ENCODE measurements at places on chromosomes 1 and 21.
A peak's percentile ranks its signal among the peaks of the same experiment; 100 is the strongest.

- no peak for DNase-seq
Measured at GRCh38 chr1:86155807-86156565, 586 bp downstream of the COL24A1 start.

- no peak for DNase-seq
Measured at GRCh38 chr21:40095477-40095876, 228.2 kb downstream of the PCP4 start.

DNA sequence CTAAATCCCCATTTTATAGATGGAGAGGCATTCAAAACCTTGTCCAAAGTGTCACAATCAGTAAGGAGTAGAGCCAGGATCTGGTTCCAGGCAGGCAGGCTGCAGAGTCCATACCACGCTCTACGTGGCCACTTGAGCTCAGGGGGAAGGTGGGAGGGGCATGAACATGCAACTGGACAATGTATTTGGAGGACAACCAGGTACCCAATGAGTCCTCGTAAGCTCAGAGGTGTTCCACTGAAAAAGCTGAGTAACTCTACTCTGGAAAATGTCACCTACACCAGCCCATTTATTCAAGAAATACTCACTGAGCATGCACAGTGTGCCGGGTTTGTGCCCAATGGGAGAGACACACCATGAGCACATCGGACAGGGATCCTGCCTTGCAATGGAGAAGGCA is 11.2 kb upstream of the GUCA2B start:
- DNase-seq, result no peak

DNA sequence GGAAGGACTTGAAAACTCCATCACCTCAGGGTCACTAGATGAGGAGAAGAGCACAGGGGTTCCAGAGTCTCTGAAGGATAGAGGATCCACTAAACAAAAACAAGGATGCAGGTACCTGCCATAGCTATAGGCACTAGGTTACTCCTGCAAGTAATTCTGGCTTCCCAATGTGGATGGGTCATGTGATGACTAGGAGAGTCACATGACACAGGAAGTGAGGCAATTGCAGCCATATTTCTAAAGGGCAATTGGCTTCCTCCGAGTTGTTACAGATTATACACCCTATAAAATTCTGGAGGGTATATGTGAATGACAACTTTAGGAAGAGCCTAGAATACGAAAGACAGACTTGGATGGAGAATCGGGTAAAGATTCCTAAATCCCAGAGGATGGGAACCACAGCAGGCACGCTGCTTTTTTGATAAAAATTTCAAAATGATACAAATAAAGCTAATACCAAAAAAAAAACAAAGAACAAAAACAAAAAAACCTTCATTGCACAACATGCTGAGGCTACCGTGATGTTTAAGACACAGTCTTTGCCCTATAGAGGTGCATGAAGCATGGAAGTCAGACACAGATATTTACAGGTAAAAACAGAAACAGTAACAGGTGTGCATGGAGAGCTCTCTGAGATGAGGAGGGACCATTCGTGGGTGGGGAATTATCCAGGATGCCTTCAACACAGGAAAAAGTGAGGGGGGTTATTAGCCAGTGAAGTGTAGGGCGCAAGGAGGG is 10.5 kb downstream of the MTX1 start:
- no peak for DNase-seq

DNA sequence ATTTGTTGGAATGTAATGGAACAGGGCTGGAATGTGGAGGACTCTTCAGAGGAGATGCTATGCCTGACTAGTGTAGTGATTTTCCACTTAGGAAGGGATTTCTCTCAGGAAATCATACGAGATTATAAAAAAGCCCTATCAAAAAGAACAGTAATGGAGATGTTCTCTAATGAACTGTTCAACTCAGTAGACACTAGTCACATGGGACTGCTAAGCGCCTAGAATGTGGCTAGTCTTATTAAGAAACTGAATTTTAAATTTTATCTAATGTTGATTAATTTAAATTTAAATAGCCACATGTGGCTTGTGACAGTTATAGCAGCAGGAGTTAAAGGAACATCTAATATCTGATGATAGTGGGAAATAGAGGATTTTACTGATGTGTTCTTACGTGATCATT is 94.0 kb downstream of the SLC35F3 start:
- no peak for DNase-seq

GRCh38 chr21:46626975-46627501 is 8.4 kb upstream of the PRMT2 start:
- no peak for DNase-seq

- no peak for DNase-seq
Measured at GRCh38 chr1:172324761-172325160, 95.7 kb upstream of the C1orf105 start.

DNA sequence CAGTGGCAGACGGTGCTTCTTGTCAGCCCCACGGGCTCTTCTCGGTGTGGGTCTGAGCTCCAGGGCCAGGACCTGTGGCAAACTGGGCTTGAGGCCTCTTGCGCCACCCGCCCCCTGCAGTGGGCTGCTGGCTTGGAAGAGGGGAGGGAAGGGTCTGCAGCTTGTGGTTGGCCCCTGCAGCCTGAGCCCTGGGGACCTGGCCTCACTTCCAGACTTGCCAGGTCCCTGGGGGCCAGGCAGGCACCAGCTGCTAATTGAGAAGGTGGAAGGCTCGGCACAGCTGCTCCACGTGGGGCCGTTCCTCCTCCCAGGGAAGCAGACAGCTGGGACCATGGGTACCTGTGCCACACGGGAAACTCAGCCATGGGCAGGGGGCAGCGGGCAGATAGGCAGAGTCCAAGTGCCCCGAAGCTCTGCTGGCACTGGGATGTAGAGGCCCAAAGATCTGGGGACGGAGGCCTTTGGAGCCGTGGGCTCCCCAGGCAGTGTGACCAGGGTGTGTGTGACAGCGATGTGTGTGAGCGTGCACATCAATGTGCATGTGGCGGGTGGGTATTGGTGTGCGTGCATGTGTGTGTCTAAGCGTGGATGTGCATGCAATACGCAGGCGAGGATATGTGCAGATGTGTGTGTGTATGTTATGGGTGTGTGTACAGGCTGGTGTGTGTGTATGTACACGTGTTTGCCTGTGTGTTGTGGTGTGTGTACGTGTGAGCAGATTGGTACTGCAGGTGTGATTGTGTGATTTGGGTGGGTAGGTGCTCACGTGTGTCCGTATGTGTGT is 39.3 kb downstream of the TP73 start:
- peak; percentile 79 for DNase-seq

GRCh38 chr1:171196351-171196750 is 11.3 kb downstream of the FMO2 start:
- DNase-seq, result no peak

GRCh38 chr1:110024613-110025012 is 9.8 kb upstream of the STRIP1 start:
- DNase-seq, result no peak

GRCh38 chr1:190243056-190243455 is 234.6 kb downstream of the BRINP3 start:
- DNase-seq, result no peak

- no peak for DNase-seq
Measured at GRCh38 chr1:89761338-89761737, 59.5 kb upstream of the LRRC8D start.

DNA sequence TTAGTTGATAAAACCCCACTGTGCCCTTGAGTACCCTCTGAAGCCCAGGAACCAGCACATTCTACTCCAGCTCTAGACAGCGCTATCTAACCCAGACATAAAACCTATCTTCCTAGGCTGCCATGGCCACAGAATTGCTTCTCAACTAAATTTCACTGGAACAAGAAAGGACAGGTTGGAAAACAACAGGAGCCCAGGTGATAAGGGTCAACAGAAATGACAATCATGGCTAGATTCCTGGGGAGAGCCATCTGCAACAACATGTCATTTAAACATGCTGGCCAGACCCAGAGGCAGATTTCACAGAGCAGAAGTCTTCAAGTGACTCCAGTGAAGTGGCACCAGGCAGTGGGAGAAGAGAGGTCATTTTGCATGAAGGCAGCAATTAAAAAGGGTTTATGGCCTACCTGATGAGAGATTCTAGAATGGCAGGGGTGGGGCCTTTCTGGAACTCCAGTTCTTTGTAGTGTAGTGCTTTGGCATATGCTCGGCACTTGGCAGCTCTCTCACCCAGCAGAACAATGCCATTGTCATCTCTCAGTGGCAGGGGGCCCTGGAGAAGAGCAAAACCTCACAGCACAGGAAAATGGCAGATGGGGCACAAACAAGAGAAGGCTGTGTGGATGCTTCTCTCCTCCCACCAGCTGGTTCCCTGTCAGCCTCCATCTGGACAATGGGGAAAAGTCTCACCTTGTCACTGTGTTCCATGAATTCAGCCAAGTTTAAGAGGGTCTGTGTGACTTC is 9.9 kb downstream of the ANGPTL7 start:
- no peak for DNase-seq

GRCh38 chr1:179816196-179816960 is 61.2 kb downstream of the TOR1AIP2 start:
- DNase-seq, result no peak

DNA sequence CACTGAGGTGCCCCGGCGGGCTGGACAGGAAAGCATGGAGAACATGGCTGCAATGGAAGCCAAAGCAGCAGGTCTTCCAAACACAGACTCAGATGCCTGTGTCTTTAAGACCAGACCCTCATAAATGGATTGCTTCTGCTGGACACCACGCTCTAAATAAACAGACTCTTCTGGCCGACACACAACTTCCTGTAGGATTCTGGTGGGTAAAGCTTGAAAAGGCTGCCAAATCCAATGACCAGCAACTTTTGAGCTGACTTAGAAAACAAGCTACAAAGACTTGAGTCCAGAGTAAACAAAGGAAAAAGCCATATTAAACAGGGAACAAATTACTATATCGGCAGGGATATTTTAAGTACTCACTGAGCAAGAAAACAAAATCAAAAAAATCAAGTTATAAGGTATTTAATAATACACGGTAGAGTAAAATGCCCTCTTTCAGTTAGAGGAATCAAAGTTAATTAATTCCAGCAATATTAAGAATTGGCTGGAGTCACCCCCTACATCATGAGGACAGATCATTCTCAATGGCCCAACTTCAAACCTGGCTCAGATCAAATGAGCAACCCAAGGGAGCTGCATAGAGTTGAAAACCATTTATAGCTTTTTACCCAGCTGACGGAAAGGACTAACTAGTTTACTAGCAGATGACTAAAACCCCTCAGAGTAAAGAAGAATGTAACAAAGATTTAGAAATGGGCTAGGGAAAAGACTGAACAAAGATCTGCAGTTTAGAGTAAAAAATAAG is 102.4 kb downstream of the TGFBR3 start:
- DNase-seq, result no peak

DNA sequence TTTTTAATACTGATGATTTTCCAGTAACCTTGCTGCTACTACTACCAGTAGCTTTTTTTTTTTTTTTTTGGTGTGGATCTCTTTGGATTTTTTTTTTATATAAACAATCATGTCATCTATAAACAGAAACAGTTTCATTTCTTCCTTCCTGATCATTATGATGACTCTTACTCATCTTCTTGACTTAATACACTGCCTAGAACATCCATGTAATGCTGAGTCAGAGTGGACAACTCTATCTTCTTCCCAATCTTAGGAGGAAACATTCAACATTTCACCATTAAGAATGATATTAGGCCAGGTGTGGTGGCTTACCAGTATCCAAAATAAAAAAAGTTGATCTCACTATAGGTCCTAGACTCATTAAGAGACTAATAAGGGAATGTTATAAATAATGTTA is 69.1 kb downstream of the RUSC1 start:
- no peak for DNase-seq

GRCh38 chr1:151814426-151814825 is 9.2 kb upstream of the LINGO4 start:
- no peak for DNase-seq

GRCh38 chr1:155086128-155086741 is 7.6 kb downstream of the EFNA3 start:
- no peak for DNase-seq

DNA sequence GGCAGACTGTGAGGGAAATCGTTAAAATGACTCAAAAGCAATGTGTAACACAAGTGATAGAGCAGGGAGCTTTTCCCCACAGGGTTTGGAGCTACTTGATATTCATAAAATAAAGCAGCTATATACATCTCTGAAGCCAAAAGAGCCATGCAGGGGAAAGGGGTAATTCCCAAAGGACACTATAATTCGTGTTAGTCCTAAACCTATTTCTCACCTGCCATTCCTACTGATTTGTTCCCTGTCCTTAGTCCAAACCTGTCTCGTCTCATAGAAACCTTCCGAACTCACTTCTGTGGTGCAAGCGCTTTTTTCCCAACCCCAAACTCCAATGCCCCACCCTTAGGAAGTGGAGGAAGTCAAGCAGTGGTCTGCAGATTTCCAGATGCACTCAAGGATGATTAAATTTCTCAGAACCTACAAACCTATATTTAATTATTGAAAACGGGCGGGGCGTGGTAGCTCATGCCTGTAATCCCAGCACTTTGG is 946 bp upstream of the HNRNPR start:
- peak; percentile 46 for DNase-seq

- DNase-seq, result no peak
Measured at GRCh38 chr1:182589520-182589919, 464 bp upstream of the RNASEL start.

DNA sequence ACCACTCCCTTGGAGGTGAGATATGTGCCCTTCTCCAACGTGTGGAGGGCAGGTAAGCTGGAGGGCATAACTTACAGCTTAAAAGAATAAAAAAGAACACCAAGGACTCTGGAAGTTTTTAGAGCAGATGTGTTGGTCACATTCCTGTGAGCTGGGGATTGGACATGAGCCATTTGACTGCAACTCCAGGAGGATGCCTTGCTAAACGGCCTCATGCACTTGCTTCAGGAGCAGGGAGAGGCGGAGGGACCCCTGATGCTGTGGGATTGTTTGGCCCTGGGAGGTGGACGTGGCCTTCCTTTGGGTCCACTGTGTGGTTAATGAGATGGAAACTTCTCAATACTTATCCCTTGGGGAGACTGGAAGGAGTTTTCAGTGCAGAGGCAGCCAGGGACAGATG is 185.6 kb downstream of the RHOU start:
- no peak for DNase-seq

- no peak for DNase-seq
Measured at GRCh38 chr1:99358770-99359169, 94.5 kb downstream of the PLPPR4 start.

GRCh38 chr1:74964508-74965102 is 169.6 kb upstream of the LHX8 start:
- peak; percentile 54 for DNase-seq

GRCh38 chr1:54163051-54163450 is 10.3 kb upstream of the CDCP2 start:
- DNase-seq, result no peak
